CD14-positive monocyte (primary cell): ENCODE measurements at places on chromosomes 11 and 22. TPM values are rescaled to one million over a fixed set of nuclear protein-coding genes. Genes with fewer than 3 reads are reported as not detected.

KCNA4 gene
- polyA plus RNA-seq = not detected

DNA sequence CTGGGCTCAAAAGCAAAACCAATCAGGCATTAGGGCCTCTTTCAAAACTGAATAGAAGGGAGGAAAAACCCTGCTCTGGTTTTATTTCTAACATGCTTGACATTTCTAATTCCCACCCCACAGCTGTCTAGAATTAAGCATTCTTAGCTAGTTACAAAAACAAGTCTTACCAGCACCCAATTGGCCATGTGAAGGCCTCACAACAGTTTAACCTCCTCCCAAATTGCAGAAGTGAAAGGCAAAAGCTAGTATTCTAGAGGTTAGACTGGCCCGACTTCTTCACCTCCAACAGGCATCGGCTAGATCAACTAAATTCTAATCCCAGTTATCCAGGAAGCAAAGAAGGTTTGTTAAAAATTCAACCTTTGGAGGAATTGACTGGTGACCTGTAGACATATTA lies 6.5 kb downstream of the SF1 start:
- DNase-seq = peak; percentile 46
- peak overlapping the region; percentile 73 for H3K27ac ChIP-seq
- H3K4me3 ChIP-seq = peak overlapping the region; percentile 35

DNA sequence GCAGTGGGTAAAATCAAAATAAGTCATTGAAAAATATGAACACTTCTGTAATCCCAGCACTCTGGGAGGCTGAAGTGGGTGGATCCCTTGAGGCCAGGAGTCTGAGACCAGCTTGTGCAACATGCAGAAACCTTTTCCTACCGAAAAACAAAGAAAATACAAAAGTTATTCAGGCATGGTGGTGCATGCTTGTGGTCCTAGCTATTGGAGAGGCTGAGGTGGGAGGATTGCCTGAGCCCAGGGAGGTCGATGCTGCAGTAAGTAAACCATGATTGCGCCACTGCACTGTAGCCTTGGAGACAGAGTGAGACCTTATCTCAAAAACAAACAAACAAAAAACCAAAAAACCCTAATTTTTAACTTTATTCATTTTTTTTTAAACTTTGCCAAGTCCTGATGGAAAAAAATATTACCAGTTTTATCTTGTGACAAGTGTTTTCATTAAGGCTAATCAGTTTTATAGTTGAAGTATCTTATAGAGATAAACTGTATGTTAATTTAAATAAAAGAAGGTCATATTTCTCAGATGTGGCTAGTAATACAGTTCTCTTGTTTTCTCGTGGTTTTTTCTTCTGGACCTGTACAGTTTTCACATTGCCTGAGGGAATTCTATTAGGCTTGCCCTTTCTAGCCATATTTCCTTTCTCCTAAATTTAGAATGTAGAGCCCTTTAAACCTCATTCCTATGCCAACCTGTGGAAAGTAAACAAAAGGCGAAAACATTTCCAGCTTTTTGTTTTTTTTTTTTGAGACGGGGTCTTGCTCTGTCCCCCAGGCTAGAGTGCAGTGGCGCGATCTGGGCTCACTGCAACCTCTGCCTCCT lies 9.4 kb downstream of the HIPK3 start:
- DNase-seq = peak; percentile 53
- H3K27ac ChIP-seq = peak overlapping the region; percentile 32
- no peaks in the 10 kb centered on the region for H3K27me3 ChIP-seq
- H3K4me3 ChIP-seq = peak overlapping the region; percentile 22
- peaks cover 55% of the 10 kb centered on the region for H3K4me1 ChIP-seq

C11orf65 gene
- not detected for polyA plus RNA-seq

- H3K4me3 ChIP-seq = no peak overlapping the region
- H3K27ac ChIP-seq = no peak overlapping the region
- H3K36me3 ChIP-seq = no peaks in the 10 kb centered on the region
- no peaks in the 10 kb centered on the region for H3K4me1 ChIP-seq
- no peaks in the 10 kb centered on the region for H3K27me3 ChIP-seq
- DNase-seq = no peak
Measured at GRCh38 chr11:33976495-33977199, 74.9 kb upstream of the CAPRIN1 start.
